ENCODE measurements at places on chromosomes 3 and 15.
A peak's percentile ranks its signal among the peaks of the same experiment; 100 is the strongest.

GRCh38 chr3:29521293-29521692, 240.4 kb downstream of the RBMS3 start:
- no peak for DNase-seq

GRCh38 chr15:72285402-72285801, 13.0 kb upstream of the PARP6 start:
- DNase-seq: no peak

- no peak for DNase-seq
Observed at GRCh38 chr3:57688291-57688690, 4.6 kb downstream of the DENND6A start.

DNA sequence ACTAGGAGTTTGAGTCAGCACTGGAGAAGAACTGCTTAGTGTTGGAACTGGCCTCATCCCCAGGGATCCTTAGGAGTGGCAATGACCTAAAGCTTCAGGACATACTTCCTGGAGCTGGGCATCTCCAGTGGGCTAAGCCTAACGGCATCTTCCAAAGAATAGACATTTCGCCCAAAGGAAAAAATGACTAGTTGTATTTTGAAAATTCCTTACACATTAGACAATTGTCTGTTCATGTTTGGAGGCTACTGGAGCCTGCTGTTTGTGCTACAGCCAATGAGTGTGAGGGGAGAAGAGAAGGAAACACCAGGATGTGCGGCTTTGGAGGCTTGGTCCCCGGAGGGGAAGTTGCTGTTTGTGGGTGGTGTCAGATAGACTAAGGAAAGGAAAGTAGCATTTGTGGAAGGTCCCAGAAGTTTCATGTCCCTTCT, 77.6 kb downstream of the POLR2M start:
- no peak for DNase-seq

- DNase-seq: peak; percentile 20
Observed at GRCh38 chr3:12452361-12453330, 31.6 kb upstream of the TSEN2 start.

DNA sequence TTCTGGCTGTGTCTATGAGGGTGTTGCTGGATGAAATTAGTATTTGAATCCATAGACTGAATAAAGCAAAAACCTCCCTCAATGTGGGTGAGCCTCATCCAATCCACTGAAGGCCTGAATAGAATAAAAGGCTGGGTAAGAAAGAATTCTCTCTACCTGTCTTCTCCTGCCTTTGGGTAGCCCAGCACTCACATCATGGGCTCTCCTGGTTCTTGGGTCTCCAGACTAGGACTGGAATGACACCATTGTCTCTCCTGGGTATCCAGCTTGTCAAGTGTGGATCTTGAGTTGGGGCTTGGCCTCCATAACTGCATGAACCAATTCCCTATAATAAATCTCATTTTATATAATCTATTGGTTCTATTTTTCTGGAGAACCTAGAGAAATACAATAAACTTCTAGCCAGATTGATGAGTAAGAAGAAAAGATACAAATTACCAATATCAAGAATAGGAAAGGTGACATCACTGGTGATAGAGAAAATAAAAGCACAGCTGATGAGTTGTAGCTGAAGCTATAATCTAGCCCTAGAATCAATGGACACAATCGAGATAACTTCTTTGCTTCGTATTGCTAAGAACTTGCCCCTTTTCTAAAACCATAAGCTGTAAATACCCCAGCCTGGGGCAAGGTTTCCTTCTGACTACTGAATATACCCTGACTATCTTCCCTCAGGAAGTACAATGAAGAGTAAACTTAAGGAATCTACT, 106.4 kb downstream of the ANO10 start:
- no peak for DNase-seq

- DNase-seq: no peak
Observed at GRCh38 chr15:22930782-22931484, 49.2 kb downstream of the CYFIP1 start.

- no peak for DNase-seq
Observed at GRCh38 chr3:152147748-152148147, 121.0 kb upstream of the MBNL1 start.

DNA sequence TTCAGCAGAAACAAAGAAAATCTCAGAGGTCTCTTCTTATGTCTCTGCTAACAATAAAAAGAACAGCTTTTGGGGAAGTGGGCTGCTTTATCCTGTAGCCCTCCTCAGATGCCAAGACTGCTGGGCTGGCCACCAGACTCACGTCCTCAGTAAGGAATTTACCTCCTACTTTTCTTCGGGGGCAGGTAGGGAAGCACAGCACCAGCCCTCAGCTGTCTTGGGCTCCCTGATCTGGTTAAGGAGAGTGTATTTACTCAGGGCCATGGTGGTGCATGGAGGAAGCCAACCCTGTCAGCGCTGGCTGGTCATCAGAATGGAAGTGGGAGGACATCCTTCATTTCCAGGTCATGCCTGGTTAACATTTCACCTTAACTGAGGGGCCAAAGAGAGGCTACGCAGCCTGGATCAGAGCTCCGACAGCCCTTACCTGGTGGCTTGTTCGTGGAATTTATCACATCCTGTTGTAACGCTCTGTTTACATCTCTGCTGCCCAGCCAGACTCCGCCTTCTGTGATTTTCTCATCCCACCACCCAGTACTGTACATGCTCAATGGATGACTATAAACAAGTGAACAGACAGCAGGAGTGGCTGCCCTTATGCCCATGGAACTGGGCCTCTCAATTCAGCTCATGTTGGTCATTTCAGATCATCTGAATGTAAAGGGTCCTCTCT, 108.3 kb downstream of the IGF2BP2 start:
- no peak for DNase-seq

GRCh38 chr3:15327941-15328340, 4.4 kb downstream of the SH3BP5 start:
- DNase-seq: no peak

DNA sequence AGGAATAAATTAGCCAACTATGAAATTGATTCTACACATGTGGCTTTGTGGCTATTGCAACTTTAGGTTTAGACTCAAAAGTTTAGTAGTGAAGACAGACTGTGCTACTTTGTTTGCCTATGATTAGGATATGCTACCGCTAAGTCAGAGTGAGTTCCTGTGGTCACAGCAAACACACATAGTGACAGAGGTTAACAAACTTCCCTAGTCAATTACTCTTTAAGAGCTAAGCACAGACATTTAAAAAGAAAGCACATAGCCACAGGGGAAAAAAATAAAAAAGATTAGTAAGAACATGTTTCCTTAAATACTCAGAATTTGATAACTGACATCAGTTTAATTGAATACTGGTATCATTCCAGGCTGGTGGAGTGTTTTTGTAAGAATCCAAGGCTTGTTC, 207.1 kb downstream of the GBE1 start:
- DNase-seq: no peak

- DNase-seq: no peak
Observed at GRCh38 chr3:150748684-150749047, 14.3 kb downstream of the SIAH2 start.

DNA sequence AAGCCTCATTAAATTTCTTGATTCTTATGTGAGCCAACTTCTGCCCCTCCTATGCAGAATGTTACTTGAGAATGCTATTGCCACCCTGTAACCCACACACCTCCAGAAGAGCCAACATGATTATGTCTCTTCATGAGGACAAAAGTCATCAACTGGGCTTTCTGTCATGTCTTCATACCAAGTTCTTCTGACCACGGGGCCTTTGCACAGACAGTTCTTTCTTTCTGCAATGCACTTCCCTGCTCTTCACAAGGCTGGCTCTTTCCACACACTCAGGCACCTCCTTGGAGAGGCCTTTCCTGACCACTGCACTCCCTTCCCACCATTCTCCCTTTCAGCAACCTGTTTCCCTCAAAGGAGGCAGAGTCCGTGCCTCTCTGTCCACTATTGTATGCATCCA, 107.9 kb upstream of the NR2E3 start:
- no peak for DNase-seq

DNA sequence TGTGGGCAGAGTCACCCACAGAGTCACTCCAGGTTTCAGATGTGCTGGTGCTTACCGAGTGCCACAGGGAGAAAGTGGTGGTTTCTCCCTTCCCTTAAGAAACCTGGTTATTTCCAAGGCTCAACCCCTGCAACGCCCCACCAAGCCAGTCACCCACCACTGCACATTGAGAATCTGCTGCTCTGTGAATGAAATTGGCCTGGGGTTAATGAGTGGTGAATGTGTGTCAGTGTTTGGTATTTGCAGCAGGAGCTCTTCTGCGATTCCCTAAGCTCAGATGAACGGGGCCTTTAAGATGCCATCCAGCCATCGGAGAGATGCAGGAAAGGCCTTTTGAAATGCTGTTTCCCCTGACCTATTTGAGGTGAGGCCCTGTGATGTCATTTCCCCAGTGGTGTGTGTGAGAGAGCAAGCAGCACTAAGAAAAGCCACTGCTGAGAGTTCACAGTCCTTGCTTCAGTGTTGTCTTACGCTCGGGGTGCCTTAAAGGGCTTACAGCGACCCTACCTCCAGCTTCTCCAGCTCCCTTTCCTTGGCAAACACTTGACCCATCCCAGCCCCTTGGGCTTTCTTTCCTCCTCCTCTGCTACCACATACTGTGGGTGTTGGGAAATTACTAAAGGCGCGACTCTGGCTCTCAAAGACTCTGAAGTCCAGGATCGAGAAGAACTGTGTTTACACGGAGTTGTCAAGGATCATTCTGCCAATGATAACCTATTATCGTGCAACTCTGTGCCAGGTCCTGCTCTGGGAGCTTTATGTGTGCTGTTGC, 68.9 kb downstream of the SMAD3 start:
- DNase-seq: no peak

GRCh38 chr3:107660306-107660976, 137.7 kb downstream of the BBX start:
- no peak for DNase-seq

DNA sequence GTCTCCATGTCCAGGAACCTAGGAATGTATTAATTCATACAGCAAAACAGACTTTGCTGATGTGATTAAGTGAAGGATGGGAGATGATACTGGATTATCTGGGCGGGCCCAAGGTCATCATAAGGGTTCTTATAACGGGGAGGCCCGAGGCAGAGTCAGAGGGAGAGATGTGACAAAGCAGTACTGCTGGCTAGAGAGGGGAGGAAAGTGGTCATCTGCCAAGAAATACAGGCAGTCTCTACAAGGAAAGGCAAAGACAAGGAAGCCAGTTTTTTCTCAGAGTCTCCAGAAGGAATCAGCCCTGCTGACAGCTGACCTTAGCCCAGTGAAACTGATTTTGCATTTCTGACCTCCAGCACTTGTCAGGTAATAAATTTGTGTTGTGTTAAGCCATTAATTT, 66.2 kb upstream of the CORO2B start:
- no peak for DNase-seq

GRCh38 chr3:184345317-184346144, 8.1 kb downstream of the FAM131A start:
- peak; percentile 69 for DNase-seq

GRCh38 chr3:195004512-195005250, 266.3 kb downstream of the XXYLT1 start:
- DNase-seq: no peak

- no peak for DNase-seq
Observed at GRCh38 chr3:106036696-106037095, 167.9 kb upstream of the CBLB start.

- no peak for DNase-seq
Observed at GRCh38 chr3:24401090-24401810, 93.4 kb downstream of the THRB start.

DNA sequence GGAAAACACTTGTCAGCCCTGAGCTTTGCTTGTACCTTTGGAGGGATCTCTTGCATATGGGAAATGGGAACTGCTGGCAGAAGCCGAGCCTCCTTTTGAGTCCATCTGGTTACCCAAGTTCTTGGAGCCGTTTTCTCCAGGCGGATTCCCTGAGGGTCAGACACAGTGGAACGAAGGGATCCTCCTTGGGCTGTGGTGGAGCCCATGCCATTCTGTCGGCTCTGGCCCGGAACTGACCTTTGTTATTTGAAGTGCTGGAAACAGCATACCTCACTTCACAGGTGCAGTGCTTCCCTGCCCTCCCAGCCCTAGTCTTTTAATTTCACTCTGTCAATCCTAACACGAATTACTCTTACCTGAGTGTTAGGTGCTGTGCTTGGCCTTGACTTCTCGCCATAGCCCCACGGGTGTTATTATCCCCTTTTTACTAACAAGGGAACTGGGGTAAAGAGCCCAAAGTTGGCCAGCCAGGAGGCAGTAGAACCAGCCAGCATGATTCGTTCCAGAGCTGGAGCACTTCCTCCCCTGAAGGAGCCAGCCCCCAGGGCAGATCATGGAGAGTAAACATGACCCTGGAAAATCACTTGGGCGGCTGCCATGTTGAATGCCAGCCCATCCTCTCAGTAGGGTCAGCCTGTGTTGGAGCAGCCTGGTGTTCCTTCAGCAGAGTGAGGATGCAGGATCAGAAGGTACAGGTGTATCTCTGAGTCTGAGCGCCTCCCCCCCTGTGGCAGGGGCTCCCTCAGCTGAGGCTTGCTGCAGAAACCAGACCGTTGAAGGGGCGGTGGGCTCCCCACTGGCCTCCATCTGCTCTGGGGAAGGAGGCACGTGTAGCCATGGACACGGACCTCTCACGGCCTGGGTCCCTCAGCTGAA, 143.2 kb downstream of the DNAJB8 start:
- DNase-seq: no peak

- DNase-seq: no peak
Observed at GRCh38 chr3:17634964-17635363, 107.5 kb downstream of the TBC1D5 start.

DNA sequence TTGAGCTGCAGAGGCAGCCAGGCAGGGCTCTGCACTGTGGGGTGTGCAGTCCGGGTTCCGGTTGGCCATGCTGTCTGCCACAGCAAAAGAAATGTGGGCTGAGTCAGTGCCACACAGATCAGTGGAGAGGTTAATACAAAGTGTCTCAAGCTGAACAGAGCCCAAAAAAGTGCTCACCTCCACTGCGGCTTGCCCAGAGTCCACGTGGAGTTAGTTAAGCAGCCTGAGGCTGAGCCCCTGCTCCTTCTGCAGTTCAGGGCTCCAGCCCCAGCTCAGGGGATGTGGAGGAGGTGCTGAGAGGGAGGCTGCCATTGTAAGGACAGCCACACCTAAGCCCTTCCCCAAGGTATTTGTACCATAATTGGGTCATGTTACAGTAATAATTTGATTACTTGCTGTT, 85.3 kb downstream of the LRRK1 start:
- DNase-seq: no peak

DNA sequence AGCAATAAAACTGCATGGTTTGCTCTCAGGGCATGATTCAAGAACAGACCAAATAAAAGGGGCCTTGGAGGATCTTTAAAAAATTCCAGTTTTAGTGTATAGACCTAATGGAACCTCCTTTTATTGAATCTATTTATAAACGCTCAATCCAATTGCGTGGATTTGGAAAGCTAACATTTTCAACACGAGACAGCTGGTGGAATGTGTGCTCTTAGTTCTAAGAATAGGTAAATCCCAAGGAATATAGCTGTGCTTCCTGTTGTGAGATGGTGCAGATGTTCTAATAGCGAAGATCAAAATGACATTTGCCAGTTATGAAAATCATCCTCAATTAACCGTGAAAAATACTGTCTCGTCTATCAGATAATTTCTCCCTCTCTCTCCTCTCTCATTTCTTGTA, 192.5 kb downstream of the ATP10A start:
- DNase-seq: no peak

Measured in HL-60 (cell line).